Right ventricle myocardium inferior (tissue), 1 donor: ENCODE measurements at places on chromosomes 1 and 21. TPM values are rescaled to one million over a fixed set of nuclear protein-coding genes. Genes with fewer than 3 reads are reported as not detected.

C1QB gene
- 165 TPM for total RNA-seq

REN gene
- not detected for total RNA-seq

RNU1-4 gene
- total RNA-seq = 4,572 TPM

GBP5 gene
- 0.68 TPM for total RNA-seq

NTMT2 gene
- total RNA-seq = 5.3 TPM

VASH2 gene
- total RNA-seq = 1.4 TPM

MFSD2A gene
- 0.65 TPM for total RNA-seq

OR6N1 gene
- not detected for total RNA-seq

TXNDC12 gene
- 21.2 TPM for total RNA-seq

CHD5 gene
- total RNA-seq = 0.05 TPM

FAM72C gene
- total RNA-seq = 0.14 TPM

NR0B2 gene
- total RNA-seq = 4.7 TPM

SLC25A34 gene
- total RNA-seq = 57.2 TPM

TRIM62 gene
- total RNA-seq = 2.3 TPM

BSND gene
- not detected for total RNA-seq

KCNJ15 gene
- 0.46 TPM for total RNA-seq

GPR157 gene
- 49.0 TPM for total RNA-seq
